ENCODE measurements at places on chromosomes 11 and 22.

GRCh38 chr11:8959546-8960166 lies 4.6 kb downstream of the TMEM9B start:
- H3K27me3 ChIP-seq: peaks cover 3% of the 10 kb centered on the region
- H3K4me1 ChIP-seq: peaks cover 9% of the 10 kb centered on the region
- H3K27ac ChIP-seq: no peak overlapping the region
- no peak overlapping the region for H3K4me3 ChIP-seq
- H3K36me3 ChIP-seq: no peaks in the 10 kb centered on the region

GRCh38 chr11:108218912-108219783 lies 3.3 kb downstream of the NPAT start:
- H3K4me1 ChIP-seq: peaks cover 23% of the 10 kb centered on the region
- no peak overlapping the region for H3K27ac ChIP-seq
- no peaks in the 10 kb centered on the region for H3K27me3 ChIP-seq

- H3K36me3 ChIP-seq: no peaks in the 10 kb centered on the region
- H3K27ac ChIP-seq: no peak overlapping the region
- H3K4me1 ChIP-seq: peaks cover 11% of the 10 kb centered on the region
- DNase-seq: peak; percentile 84
Observed at GRCh38 chr22:34105461-34106062, 185.3 kb upstream of the LARGE1 start.

- H3K36me3 ChIP-seq: no peaks in the 10 kb centered on the region
- no peak overlapping the region for H3K4me3 ChIP-seq
- no peaks in the 10 kb centered on the region for H3K4me1 ChIP-seq
- H3K27ac ChIP-seq: no peak overlapping the region
Observed at GRCh38 chr11:10561947-10562346, 6.5 kb downstream of the LYVE1 start.

DNA sequence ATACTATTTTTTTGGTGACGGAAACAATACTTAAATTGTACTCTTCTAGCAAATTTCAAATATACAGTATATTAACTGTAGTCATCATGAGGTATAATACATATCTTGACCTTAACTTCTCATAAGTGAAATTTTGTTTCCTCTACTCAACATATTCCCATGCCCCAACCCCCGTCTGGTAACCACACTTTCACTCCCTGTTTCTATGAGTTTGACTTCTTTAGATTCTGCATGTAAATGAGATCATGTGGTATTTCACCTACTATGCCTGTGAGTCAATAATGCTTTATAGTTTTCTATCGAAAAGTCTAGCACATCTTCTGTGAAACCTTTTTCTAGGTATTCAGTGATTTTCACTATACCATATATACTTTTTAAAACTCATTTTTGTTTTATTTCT lies 663.2 kb downstream of the CNTN5 start:
- H3K4me1 ChIP-seq: no peaks in the 10 kb centered on the region
- H3K4me3 ChIP-seq: no peak overlapping the region
- no peak for DNase-seq
- no peaks in the 10 kb centered on the region for H3K36me3 ChIP-seq
- H3K27me3 ChIP-seq: no peaks in the 10 kb centered on the region

DNA sequence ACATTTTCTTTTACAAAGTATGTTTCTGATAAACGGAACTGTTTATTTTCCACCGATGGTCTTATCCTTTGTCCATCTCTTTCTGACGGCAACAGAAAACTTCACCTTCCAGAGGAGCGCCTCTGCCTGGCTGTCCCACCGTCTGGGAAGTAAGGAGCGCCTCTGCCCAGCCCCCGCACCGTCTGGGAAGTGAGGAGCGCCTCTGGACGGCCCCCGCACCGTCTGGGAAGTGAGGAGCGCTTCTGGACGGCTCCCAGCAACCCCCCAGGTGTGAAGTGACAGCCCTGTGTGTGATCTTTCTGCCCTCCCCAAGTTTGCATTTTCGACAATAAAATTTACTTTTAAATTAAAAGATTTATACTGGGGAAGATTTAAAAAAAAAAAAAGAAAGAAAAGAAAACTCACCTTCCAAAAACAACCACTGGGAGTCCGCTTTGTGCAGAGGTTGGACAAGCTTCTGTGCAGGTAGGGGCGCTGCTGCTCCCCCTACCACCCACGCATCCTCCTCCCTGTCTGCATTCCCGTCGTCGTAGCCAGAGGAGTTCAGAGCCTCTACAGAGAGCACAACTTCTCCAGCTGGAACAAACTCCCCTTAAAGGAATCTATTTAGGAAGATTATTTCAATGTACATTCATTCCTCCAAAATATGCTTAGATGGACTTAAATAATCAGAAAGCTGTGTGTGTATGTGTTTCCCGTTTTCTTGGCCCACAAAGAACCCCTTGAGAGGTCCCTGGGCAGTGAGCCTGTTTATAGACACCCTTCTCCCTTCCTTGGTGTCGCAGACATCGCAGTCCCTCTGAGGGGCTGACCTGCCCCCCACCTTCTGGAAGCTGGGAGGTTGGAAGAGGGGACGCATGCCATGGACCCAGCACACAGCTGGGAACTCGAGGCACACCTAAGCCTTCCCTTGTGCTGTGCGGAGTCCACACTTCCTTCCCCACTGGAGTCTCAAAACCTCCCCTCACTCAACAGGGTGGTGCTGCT lies 849 bp upstream of the APOBEC3B start:
- peaks cover 7% of the 10 kb centered on the region for H3K27me3 ChIP-seq
- peaks cover 11% of the 10 kb centered on the region for H3K36me3 ChIP-seq
- DNase-seq: no peak
- H3K4me1 ChIP-seq: no peaks in the 10 kb centered on the region
- H3K27ac ChIP-seq: no peak overlapping the region

DNA sequence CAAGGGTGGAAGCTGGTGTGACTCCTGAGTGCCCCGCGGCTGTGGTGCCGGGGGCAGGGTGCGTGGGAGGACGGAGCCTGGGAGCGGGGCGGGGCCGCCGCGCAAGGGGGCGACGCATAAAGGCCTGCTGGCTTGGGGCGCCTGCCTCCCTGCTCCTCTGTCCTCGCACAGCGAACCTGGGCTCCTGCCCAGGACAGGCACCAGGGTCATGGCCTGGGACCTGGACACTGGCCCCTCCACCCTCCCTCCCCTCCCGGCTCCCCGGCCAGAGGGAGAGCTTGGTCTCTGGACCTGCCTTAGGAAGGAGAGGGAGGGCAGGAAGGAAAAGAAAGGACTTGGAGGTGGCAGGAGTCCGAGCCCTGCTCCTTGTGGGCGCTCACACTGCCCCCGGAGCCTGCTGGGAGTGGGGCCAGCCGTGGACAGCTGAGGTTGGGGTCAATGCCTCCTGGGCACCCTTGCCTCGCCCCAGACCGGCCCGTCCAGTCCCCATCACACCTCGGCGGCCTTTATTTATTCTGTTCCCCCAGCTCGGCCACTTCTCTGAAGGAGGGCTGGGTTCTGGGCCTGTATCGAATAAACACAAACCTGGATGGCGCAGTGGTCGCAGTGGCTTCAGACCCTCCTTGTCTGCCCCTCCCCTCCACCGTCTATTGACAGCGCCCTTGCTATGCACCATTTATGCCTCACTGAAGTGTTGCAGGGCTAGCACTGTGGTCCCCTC lies 8.7 kb downstream of the SLC16A8 start:
- H3K27me3 ChIP-seq: peaks cover 10% of the 10 kb centered on the region
- H3K27ac ChIP-seq: no peak overlapping the region
- H3K4me3 ChIP-seq: no peak overlapping the region
- no peak for DNase-seq
- H3K36me3 ChIP-seq: no peaks in the 10 kb centered on the region

DNA sequence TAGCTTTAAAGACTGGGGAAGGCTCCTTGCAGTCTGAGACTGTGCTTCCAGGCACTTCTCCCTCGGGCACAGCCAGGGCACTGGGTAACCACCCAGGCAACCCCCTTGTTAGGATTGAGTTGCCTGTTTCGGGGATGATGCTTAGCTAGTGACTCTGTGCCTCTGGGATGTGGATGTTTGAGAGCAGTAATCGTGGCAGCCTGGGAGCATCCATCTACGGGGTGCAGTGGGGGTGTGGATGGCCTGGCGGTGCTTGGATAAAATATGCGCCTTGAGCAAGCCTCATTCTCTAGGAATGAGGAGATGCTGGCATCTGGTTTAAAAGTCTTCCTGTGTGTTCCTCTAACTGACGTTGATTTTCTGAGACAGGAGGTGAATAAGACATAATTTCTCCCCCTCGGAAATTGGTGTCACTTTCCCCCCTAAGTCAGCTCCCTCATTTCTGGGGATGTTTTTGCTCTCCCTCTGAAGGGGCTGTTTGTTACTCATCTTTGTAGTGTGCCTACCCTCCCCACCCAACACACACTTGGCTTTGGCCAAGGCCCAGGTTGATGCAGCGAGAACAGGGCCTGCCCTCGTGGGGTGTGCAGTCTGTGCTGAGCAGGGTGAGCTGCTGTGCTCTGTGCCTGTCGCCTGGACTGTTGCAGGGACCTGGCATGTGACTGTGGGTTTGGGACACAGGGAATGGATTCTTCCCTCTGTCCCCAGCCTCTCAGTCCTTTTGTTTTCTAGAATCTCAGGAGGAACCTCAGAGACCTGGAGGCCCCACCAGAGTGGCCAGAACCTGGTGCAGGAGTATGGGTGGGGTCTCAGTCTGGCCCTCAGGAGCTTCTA lies 2.0 kb downstream of the GNAZ start:
- H3K4me3 ChIP-seq: peak overlapping the region; percentile 97
- H3K4me1 ChIP-seq: peaks cover 34% of the 10 kb centered on the region
- H3K36me3 ChIP-seq: peaks cover 4% of the 10 kb centered on the region
- DNase-seq: peak; percentile 23
- H3K27ac ChIP-seq: peak overlapping the region; percentile 96

DNA sequence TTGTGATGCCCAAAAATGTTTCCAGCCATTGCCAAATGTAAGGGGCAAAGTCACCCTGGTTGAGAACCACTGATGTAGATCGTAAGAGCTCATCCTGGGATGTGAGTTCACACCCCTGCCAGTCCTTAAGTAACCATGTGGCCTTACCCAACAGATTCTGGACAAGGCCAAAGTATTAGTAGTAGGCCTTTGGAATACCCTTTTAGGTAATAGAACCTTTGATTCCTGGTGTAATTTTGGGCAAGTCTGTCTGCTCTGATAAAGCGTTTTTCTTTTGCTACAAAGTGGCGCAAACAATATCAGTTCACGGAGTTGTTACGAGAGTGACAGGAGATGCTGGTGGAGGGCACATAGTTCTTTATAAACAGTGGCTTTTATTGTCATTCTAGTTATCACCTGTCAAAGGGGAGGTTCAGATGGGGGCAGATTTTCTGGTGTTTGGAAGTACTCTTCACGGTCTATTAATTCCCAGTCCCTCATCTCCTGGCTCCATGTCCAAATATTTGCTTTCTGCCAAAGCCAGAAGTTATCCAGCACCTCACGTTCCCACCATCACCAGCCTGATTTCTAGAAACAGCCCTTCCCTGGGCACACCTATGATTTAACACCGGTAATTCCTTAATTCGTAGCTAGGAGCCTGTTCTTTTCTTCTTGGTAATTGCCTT lies 73.8 kb upstream of the CRYBB3 start:
- peaks cover 1% of the 10 kb centered on the region for H3K27me3 ChIP-seq
- H3K4me1 ChIP-seq: peaks cover 4% of the 10 kb centered on the region
- H3K4me3 ChIP-seq: no peak overlapping the region
- no peak for DNase-seq

GRCh38 chr11:1650034-1650917 lies 20.7 kb downstream of the KRTAP5-5 start:
- H3K27me3 ChIP-seq: peaks cover 5% of the 10 kb centered on the region
- H3K36me3 ChIP-seq: no peaks in the 10 kb centered on the region
- no peak for DNase-seq
- no peaks in the 10 kb centered on the region for H3K4me1 ChIP-seq
- no peak overlapping the region for H3K4me3 ChIP-seq

GRCh38 chr11:86138958-86139357 lies 70.1 kb upstream of the PICALM start:
- H3K27ac ChIP-seq: no peak overlapping the region
- H3K36me3 ChIP-seq: no peaks in the 10 kb centered on the region
- no peak for DNase-seq
- H3K4me3 ChIP-seq: no peak overlapping the region
- H3K27me3 ChIP-seq: no peaks in the 10 kb centered on the region

GRCh38 chr11:14237444-14237961 lies 121.5 kb downstream of the RRAS2 start:
- H3K27ac ChIP-seq: no peak overlapping the region
- H3K36me3 ChIP-seq: no peaks in the 10 kb centered on the region
- H3K27me3 ChIP-seq: peaks cover 6% of the 10 kb centered on the region
- DNase-seq: no peak

DNA sequence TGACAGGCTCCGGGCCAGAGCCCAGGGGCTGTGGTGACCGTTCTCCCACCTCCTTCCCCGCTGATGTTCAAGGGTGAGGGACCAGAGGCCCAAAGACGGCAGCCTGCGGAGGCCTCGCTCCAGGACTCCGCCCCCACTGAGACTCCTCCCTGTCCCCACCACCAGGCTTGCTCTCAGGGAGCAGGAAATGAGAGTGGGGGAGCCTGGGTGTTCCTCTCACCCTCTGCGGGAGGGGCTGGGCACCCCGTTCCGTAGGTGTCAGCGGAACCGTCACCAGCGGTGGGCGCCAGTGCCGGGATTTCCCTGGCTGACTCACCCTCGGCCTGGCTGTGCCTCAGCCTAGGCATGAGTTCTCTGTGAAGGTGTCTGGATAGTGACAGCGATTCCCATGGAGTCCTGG lies 15.7 kb downstream of the DAGLA start:
- no peak overlapping the region for H3K27ac ChIP-seq
- H3K27me3 ChIP-seq: peaks cover 2% of the 10 kb centered on the region
- no peaks in the 10 kb centered on the region for H3K36me3 ChIP-seq
- peaks cover 31% of the 10 kb centered on the region for H3K4me1 ChIP-seq
- H3K4me3 ChIP-seq: no peak overlapping the region

- no peak overlapping the region for H3K27ac ChIP-seq
- H3K36me3 ChIP-seq: no peaks in the 10 kb centered on the region
- no peak overlapping the region for H3K4me3 ChIP-seq
- no peaks in the 10 kb centered on the region for H3K4me1 ChIP-seq
- DNase-seq: peak; percentile 52
- peaks cover 3% of the 10 kb centered on the region for H3K27me3 ChIP-seq
Observed at GRCh38 chr11:125123947-125124617, 12.7 kb upstream of the TMEM218 start.

DNA sequence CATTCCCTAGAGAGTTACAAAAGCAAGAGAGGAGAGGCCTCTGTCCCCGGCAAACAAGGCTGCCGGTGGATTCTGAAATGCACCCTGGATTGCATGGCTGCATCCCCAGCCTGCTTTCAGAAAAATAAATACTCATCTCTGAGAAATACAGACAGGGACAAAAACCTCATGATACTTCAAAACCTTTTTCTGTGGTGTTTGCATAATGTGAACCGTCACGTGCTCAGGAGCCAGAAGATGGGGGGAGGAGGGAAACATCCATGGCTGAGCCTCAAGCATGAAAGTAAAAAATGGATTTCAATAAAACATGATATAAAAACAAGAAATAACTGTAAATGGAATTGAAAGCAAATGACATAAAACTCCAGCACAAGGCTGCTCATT lies 198.5 kb upstream of the NCAM1 start:
- no peaks in the 10 kb centered on the region for H3K27me3 ChIP-seq
- H3K4me3 ChIP-seq: no peak overlapping the region
- H3K36me3 ChIP-seq: no peaks in the 10 kb centered on the region
- H3K4me1 ChIP-seq: peaks cover 8% of the 10 kb centered on the region
- no peak overlapping the region for H3K27ac ChIP-seq
- DNase-seq: no peak

Measured in glutamatergic neuron (in vitro differentiated cells).